ENCODE measurements at places on chromosomes 2 and 18. TPM values are rescaled to one million over a fixed set of nuclear protein-coding genes. Genes with fewer than 3 reads are reported as not detected.
A peak's percentile ranks its signal among the peaks of the same experiment; 100 is the strongest.

Gene TOGARAM2
- 2.0 TPM for total RNA-seq

DNA sequence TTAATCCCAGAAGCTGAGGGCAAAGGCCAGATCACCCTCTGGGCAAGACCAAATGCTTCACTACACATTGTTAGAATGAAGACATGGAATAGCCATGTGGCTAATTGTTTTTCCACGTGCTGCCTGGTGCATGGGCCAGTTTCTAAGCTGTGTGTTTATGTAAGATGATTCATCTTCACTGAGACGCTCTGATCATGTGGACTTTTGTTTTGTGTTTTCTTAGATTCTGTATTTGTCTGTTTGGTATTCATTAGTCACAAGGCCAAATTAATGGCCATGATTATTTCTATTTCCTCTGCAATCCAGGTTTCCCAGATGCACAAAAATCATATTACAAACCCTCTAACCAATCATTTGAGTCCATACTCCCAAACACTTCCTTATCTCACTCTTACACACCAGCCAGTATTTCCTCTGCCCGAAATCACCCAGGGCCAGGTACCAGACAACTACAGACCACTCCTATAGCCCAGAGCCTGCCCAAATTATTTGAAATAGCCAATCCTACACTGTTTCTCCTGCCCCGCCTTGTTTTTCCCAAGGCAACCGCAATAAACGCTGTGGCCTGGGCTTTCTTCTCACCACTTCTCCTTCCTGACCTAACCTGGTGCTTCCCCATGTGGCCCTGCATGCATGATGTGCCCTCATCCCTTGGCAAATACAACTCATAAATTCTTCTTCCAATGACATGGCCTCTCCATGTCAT is 94.2 kb upstream of the SP3 start:
- DNase-seq, result no peak

DNA sequence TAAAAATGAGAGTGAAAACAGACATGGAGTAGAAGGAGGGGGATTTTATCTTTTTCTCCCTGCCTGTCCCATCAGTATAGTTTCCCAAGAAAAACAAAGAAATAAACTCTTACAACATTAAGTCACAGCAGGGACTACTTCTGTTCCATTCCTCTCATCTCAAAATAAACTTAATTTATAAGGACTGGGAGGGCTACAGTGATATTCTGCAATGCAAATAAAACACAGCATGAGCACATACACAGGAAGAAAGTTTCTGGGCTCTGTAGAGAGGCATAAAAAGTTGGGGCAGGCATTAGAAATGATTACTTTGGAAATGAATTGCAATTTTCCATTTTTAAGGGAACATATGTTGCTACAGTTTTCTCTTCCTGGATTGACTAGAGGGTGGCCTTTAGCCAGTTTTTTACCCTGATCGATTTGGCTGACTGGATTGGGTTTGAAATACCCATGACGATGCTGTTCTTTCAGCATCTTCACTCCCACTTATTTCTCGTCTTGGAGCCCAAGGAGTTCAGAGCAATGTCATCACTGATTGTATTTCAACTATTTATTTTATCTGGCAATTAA is 157.1 kb downstream of the ACTR3 start:
- DNase-seq, result no peak

GRCh38 chr18:44651478-44651877 is 29.2 kb upstream of the SETBP1 start:
- no peak for DNase-seq

DNA sequence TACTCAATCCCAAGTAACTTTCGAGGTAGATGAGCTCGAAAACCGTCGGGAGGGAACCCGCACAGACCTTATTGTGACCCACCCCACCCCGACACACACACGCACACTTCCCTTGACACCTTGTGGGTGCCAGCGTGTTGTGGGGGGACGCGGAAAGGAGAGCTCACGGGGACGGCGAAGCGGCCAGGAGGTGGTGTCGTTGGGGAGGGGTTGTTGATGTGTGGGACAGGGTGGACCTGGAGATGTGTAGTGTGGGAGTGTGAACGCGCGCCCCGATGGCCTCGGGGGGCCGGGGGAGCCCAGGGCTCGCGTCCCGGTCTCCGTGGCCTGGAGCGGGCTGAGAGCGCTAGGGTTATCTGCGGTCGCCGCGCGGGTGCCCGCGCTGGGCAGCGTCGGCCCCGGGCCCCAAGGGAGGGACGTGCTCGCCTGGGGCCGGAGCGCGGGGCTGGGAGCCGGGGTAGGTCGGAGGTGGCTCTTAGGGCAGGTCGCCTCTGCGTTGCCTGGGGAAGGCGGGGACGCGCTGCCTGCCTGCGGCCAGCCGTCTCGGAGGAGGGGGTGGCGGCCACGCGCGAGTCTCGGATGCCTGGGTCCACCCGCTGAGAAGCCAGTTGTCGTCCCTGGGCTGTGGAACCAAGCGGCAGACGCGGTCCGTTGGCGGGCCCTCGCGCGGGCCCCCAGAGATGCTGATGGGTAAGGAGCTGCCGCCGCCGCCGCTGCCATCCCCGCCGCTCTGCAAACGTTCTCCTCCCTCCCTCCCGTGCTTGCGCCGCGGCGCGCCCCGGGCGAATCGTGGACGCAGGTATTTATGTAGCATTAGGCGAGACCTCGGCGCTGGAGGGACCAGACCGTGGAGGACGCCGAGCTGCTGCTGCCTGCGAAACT is 1.6 kb downstream of the KLHL29 start:
- no peak for DNase-seq

Gene FECH
- total RNA-seq, result 62.7 TPM

GRCh38 chr2:169005080-169005598 is 26.0 kb downstream of the ABCB11 start:
- no peak for DNase-seq

Gene CYP27C1
- not detected for total RNA-seq

Gene TMEM127
- total RNA-seq, result 88.9 TPM

DNA sequence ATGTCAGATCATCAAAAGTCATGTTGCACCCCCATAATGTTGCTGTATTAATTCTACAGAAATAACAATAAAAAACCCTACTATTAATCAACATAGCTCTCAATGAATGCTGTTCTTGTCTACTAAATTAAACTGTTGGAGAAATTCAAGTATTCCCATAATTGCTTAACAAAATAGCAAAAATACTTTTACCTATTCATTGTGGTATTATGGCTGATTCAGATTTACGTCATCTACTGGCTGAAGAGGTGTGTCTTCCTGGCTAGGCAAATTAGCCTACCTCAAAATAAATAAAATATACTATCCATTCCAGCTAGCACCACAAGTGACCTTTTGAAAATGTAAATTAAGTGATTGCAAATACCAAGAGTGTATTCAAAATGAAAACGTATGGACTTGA is 249.4 kb downstream of the MEIS1 start:
- DNase-seq, result no peak

DNA sequence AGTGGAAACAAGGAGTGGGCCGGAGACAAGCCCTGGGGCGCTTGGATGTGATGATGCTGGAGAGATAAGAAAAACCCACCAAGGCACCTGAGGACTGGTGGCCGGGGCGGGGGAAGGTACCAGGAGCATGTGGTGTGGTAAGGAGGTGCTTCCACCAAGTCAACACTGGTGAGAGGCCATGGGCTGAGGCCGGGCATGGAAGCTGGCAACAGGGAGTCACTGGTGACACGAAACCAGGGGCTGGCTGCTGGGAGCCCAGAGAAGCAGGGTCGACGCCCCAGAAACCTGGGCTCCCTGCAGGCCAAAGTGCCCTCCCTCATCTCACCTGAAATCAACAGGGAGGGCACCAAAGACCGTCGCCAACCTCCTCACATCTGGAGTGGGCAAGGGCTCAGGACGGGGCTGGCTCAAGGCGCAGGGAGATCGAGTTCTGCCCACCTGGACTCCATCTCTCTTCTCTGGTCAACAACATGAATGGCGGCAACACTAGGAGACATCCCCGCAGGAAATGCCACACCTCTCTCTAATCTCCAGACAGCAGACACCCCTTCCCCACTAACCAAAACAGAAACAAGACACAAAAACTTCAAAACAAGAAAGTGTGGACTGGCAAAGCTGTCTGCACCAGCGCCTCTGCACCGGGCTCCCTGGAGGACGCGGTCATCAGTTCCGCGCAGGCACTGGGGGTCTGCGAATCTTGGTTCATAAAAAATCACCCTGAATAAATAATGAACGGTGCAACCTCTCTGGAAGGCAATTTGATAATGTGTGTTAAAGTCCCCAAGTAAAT is 185.5 kb downstream of the HDAC4 start:
- no peak for DNase-seq

DNA sequence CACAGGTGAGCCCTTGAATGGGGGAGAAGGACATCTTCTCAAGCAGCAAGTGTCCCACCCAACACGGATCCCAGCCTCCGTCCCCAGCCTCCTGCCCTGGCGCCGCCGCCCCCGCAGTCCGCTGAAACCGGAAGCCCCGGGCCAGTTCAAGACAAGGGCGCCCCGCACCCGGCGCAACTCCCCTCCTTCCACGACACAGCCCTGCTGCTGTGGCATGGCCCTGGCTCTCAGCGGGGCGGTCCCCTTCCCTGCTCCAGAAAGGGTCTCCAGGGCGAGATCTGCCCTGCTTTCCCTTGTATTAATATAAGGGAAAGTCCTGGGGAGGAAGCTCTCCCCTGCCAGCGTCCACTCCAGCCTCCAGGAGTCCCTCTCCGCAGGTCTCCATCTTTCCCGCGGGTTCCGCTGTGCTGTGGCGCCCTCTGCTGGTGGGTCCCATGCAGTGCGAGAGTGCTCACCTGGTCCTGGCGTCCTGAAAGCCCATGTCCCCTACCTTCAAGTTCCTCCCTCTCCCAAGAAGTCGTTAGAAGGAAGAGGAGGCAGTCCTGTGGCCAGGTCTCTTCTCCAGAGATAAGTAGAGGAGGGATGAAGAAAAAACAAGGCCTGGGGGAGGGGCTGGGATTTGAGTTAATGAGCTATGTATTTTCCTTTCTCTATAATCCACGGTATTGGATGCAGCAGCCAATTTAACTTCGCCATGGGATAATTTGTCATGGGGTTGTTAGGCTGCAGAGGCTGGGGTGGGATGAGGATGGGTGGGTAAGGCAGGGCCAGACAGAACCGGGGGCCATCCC is 176.0 kb downstream of the SMAD2 start:
- DNase-seq, result peak; percentile 49

- DNase-seq, result no peak
Observed at GRCh38 chr2:239406316-239406995, 5.6 kb upstream of the HDAC4 start.

Gene GPR35
- 0.56 TPM for total RNA-seq

DNA sequence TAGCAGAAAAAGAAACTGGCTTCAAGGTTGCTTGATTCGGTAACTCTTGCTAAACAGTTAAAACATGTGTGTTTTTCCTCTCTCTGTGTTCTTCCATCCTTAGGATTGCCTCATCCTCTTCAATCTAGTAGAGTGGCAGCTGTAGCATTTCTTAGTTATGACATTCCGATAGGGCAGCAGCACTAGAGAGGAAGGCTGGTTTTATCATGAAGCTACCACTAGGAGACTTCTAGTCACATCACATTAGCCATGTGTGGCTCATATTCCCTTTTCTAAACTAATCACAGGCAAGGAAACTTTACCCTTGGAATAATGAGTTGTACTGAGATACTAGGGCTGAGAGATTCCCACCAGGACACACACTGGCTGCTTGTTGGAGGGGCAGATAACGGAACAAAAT is 187.6 kb downstream of the DOK6 start:
- no peak for DNase-seq

GRCh38 chr2:25489631-25490030 is 147.9 kb upstream of the DNMT3A start:
- DNase-seq, result no peak

Gene ITGB6
- 0.30 TPM for total RNA-seq

GRCh38 chr18:21393986-21394385 is 152.0 kb downstream of the GREB1L start:
- DNase-seq, result no peak

- DNase-seq, result no peak
Observed at GRCh38 chr2:133457861-133458260, 110.4 kb downstream of the NCKAP5 start.

DNA sequence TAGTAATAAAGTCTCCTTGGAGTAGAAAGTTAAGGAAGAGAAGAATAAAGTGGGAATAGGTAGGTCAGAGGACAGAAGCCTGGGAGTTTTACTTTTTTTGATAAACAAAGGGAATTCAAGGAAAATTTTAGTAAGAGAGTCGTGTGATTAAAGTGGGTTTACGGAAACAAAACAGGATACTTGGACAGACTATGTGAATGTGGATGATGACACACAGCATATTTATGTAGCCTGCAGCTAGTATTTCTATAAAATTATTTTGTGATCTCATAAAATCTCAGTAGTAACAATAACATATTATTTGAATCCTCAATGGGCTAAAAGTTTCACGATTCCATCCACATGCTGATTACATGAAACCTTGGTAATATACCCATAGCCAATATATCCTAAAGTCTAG is 450.7 kb upstream of the PIK3C3 start:
- DNase-seq, result no peak

DNA sequence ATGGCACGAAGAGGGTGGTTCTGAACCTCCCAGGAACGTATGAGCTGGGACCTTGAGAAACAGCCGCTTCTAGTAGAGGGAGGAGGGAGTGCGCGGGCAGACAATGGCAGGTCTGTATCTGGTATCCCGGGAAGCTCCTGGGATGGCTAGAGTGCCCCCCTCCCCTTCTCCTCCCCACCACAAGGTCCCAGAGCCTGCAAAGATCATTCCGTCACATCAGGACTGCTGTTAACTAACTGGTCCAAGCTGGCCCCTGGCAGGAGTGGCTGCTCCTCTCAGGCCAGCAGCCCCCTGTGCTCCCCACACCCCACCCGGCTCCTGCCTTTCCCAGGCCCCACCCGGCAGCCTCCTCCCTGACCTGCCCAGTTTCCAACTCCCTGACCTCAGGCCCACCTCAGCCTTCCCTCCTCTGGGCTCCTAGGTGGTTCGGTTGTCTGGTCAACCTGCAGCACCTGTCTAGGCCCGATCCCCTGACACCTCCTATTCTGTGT is 75.0 kb downstream of the TPO start:
- DNase-seq, result no peak

DNA sequence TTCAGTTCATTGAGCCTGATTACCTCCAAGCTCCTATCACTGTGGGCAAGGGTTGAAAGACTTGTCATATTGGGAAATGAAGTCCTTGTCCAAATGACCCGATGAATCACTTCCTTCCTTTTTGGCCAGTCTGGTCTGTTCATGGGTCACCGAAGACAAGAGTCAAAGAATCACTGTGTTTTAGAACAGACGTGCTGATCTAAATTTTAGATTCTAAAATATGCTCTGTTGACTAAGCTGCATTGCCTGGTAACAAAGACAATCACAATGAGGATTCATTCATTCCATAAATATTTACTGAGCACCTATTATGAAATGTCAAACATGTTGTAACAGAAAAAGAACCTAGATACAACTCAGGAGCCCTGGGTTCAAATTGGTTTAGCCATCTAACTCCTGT is 99.4 kb upstream of the RND3 start:
- no peak for DNase-seq

Gene LYPD6
- 0.63 TPM for total RNA-seq

DNA sequence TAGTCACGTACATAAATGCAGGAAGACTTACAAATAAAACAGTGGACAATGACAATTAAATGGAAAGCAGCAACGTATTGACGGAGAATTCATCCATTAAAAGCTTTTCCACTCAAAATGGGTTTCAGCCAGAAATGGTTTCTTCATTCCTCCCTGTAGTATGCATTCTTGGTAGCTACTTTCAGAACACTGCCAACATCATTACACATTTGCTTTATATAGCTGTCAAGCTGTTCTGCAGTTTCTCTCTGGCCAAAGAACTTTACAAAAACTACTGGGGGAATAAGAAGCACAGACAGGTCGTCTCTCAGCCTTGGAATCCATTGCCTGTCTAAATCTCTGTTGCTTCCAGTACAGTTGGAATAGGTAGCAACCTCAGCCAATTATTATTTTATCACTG is 84.1 kb upstream of the NCKAP5 start:
- no peak for DNase-seq

Gene GPR75
- 2.5 TPM for total RNA-seq

Measured in right atrium auricular region (tissue), 2 donors.